Fibroblast of mammary gland (primary cell): ENCODE measurements at places on chromosomes 5 and 9.

GRCh38 chr9:92962846-92963245 lies 15.5 kb downstream of the FGD3 start:
- no peak for DNase-seq

GRCh38 chr5:38013107-38013506 lies 173.3 kb upstream of the GDNF start:
- DNase-seq = no peak

DNA sequence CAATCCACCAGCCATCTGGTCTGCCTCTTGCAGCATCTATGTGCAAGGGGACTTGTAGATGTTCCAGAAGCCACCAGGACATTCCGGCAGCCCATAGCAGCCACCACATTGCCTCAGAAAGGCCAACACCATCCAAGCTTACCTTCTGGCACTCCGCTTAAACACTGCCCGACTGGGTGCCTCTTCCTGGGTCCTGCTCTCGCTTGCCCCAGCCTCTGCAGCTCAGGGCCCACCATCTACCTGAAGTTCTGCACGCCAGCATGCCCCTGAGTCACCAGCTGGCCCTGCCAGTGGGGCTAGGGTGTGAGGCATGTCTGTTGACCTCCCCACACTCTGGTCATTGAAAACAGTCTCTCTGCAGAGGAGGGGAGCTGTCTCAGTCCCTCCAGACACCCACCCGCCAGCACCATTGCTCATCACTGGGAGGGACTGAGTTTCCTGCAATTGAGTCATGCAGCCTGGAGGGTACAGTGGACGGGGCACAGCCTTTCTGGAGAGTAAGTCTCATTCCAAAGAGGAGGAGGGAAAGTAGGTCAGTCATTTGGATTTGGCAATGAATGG lies 16.9 kb upstream of the COL5A1 start:
- peak; percentile 86 for DNase-seq

DNA sequence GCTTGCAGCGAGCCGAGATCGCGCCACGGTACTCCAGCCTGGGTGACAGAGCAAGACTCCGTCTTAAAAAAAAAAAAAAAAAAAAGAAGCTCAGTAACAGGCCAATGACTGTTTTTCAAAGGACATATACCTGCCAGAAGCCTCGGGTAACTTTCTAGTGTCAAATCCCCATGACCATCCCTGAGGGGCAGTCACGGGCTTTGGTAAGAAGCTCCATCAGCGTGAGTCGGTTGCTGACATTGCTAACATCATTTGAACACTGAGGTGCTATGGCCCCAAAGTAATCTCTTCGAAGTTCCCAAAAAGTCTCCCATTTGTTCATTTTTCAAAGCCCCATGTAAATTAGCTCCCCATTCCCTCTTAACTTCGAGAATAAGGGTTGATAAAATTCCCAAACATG lies 11.6 kb downstream of the NAIP start:
- no peak for DNase-seq

DNA sequence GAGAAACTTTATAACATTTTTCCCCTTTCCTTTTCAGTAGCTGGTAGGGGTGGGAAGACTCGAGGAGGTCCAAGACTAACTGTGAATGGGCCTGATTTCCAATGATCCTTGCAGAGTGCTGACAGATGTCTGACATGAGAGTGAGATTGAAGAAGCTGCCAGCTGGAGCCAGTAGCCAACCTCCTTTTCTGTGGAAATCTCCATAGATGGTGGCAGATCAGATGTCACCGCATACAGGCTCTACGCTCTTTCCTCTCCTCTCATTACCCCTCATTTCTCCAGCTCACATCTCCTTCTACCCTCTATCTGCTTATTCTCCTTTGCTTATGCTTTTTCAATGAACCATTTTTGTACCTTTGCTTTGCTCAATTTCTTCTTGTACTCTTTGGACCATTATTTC lies 395.2 kb upstream of the TNC start:
- DNase-seq = no peak

DNA sequence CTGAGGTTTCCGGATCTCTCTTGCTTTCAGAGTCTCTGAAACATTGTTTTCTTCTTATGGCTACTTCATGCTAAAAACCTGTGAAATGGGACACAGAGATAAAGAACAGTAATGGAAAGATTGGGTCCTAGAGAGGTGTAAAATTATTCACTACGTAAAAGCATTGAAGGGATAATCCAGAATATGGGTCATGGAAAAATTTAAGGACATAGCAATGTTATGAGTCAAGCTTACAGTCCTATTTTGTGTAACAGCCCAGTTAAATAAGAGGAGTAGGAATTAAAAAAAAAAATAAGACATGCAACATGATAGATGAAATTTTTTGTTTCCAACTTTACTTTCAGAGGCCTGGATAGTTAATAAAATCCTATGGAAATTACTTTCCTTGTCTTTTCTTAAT lies 61.9 kb upstream of the ELL2 start:
- peak; percentile 71 for DNase-seq

DNA sequence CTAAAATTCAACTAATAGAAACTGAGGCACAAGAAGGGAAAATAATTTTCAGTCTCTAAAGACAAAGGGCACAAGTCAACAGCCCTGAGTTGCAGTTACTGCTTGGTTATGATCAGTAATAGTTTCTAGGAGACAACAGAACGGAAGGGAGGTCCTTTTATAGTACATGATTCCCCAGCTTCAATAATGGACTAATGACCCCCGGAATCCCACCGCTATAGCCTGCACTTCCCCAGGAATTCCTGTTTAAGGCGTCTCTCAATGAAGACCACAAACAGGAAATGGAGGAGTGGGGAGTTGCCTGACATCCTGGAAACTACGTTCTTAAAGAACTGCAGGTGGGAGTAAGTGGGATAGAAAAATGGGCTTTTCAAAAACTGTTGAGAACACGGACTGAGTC lies 60.6 kb downstream of the DIAPH1 start:
- DNase-seq = peak; percentile 31

DNA sequence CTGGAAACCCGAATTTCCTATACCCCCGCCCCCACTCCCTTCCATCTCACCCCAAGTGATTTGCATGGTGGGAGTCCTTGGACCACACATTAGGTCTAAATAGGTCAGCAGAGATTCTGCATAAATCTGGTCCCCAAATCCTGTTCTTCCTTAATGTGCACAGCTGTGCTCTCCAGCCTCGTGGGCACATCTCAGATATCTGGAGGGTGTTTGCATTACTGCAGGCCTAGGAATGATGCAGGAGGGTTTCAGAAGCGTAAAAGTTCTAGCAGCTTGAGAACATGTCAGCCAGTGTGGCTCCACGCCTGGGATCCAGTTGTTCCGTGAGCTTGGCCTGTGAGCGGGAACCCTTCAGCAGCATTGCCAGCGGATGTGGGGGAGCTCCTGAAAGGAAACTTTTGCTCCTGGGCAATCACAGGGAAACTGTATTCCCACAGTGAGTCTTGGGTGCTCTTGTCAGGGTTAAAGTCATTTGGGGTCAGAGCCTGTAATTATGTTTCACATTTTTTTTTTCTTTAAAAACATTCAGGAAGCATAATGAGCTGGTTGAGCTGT lies 12.9 kb downstream of the ARHGAP26 start:
- DNase-seq = peak; percentile 28

DNA sequence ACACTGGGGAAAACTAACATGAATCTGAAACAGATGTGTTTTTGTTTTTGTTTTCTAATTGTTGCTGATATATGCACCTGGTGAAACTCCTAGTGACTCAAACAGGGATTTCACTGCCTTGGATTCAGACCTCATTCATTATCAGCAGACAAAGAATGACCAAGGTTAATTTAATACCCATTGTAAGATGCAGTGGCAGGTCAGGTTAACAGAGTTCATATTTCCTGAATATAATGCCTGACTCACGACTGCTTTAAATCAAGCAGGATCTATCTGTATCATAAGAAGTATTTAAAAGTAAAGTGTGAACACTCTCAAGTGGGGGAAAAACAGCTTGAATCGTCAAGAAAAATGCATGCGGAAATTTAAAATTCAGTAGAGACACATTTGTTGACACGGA lies 5.5 kb downstream of the JAKMIP2 start:
- DNase-seq = no peak

- DNase-seq = no peak
These were observed 399.2 kb downstream of the IRX2 start for GRCh38 chr5:2352101-2352861.

- DNase-seq = no peak
These were observed 50.4 kb downstream of the ARL15 start for GRCh38 chr5:54259981-54260380.

DNA sequence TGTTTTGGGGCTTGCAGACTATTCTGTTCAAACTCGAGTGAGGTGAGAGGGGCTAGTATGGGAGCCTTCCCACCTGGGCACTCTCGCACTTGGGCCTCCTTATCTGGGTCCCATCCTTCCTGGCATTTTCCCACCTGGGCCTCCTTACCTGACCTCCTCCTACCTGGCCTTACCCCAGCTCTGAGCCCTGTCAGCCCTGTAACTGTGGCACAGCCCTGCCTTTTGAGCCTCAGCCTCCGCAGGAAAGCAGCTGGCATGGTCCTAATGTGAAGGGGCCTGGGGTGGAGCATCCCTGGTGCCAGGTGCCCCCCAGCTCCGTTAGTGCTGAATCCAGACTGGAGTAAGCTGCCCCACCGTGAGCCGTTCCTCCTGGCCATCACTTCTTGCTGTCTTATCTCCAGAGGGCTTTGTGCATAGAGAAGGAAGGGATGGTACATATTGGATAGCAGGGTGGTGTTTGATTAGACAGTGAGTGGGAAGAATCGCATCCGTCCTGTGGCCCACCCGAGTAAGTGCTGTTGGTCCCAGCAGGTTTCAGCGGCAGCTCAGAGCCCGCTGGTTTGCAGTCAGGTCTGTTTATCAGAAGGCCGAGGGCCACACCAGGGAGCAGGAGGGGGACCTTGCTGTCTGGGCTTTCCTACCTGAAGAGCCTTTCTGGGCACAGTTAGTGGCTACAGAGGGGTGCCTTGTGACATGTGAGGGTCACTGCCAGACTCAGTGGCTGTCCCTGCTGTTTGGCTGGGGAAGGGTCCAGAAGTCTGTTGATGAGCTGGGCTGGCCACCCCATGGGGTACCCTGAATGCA lies 76.5 kb downstream of the WNK2 start:
- DNase-seq = no peak

GRCh38 chr9:14593406-14593805 lies 99.8 kb downstream of the ZDHHC21 start:
- DNase-seq = no peak

- no peak for DNase-seq
These were observed 82.2 kb downstream of the TRIO start for GRCh38 chr5:14225173-14225834.

GRCh38 chr9:28909526-28909925 lies 1336.2 kb upstream of the C9orf72 start:
- no peak for DNase-seq

DNA sequence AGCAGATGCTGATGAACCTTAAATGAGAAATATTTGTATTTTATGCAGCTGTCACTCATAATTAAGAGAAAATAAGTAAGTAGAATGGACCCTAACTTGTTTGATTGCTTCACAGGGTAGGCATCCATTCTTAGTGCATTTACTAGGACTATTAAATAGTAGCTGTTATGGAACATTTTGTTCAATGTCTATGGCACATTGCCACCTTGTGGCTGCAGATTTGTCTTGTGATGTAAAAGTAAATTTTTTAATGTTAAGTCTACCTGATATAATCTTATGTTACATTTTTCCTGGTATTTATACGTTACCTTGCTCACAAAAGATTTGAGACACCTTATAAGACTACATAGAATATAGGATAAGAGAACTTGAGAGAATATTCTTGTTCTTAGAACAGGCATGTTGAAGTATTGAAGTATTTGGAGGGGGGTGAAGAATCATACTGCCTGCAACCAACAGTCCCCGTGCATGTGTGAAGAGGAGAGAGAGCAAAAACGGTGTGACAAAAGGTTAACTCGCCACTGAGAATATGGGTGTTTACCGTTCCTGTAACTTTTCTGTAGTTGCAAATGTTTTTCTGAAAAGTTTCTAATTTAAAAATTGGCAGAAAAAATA lies 161.1 kb downstream of the MAST4 start:
- DNase-seq = peak; percentile 66
